ENCODE measurements at places on chromosomes 12 and 14.
A peak's percentile ranks its signal among the peaks of the same experiment; 100 is the strongest.

DNA sequence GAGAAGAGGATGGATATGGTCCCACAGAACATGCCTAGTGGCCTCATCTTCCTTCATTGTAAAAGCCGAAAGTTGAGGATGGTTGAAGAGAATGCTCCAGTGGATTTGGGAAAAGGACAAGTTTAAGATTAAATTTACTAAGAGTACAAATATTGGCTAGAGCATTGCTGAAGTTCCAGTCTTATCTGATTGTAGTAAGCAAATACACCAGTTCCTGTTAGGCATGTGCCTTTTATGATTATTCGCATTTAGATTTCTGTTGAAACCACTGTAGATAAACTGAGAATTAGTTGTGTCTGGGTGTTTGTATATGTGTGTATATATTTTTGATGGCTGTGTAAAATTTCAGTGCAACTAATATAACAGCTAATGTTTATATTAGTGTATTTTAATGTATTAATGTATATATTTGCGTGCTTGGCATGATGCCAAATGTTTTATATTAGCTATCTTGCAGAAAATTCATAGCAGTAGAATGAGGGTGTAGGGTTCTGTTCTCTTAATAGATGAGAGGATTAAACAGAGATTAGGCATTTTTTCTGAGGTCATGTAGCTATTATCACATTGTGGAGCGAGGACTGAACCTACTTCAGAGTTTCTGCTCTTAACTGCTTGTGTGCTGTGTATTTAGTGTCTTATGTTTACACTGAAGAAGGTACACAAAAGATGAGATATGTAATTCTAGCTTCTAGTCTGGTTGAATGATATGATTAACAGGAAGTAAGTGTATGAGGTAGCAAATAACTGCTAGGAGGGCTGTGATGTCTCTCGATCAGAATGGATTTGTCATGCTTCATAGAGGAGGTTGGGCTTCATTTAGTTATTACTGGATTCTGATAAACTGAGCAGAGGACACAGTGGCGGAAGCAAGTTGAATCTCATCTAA, 21.1 kb downstream of the FKBP3 start:
- DNase-seq = no peak

DNA sequence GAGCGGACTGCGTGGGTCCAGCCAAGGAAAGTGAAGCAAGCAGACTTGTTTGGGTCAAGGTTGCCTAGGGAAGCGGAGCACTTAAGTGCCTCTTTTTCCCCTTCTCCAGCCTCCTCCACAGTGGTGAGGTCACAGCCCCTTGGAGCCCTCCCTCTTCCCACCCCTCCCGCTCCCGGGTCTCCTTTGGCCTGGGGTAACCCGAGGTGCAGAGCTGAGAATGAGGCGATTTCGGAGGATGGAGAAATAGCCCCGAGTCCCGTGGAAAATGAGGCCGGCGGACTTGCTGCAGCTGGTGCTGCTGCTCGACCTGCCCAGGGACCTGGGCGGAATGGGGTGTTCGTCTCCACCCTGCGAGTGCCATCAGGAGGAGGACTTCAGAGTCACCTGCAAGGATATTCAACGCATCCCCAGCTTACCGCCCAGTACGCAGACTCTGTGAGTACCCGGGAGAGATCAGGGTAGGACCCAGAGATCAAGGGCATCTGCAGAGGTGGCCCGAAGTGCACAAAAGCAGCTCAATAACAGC, at the start of gene TSHR:
TSHR (plus strand) TSS at position 206 of the 526 bp plus-strand sequence; CDS start at position 266, 60 bp downstream.
- peak; percentile 5 for DNase-seq

- no peak for DNase-seq
Observed at GRCh38 chr12:90229407-90230170, 521.0 kb upstream of the ATP2B1 start.

DNA sequence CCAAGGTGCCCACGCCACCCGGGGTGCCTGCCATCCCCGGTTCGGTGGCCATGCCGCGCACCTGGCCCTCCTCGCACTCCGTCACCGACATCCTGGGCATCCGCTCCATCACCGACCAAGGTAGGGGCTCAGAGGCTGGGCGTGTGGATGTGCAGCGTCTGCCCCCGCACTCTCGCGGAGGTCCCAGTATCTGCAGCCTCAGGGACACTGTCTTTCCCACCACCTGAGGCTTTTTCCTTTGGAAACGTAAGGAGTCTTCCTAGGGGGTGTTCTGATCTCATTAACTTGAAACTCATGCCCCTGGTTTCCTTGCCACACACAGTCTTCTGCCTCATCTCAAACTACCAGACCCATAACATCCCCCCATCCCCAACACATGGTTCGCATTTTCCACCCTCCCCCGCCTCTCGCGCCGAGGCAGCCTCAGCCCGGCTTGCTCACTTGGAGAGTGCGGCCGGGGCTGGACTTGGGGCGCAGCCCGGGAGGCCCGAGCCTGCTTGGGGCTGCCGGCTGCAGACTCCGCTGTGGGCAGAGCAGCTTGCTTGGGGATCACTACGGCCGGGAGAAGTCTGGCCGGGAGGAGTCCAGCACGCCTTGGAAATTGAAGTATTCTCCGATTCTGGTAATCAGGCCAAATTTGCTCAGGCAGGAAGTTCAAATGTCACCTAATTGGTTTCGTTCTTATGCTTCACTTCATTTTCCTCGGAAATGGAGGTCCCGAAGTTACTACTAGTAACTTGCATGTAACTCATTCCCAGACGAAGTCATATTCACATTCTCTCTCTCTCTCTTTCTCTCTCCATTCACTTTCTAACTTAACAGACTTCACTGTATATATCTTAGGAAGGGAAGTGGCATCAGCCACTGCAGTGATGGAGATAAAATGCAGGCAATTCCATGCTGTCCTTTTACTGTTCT, 2.0 kb downstream of the PAX9 start:
- no peak for DNase-seq

- DNase-seq = no peak
Observed at GRCh38 chr12:114174326-114174725, 208.2 kb upstream of the RBM19 start.

- DNase-seq = no peak
Observed at GRCh38 chr12:27331927-27332324, 710 bp upstream of the BMAL2 start.

DNA sequence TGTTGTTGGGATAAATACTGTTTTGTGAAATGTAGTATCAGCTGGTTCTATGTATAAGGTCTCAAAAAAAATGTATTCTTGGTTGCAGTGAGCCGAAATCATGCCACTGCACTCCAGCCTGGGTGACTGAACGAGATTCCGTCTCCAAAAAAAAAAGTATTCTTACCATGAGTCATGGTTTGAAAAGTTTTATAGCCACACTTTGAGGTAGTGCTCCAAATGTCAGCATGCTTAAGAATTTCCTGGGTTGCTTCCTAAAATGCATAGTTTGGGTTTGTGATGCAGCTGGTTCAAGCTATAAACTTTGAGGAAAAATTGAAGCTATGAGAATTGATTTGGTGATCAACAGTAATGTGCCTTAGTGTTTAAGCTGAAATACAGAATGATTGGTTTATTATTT, 48.0 kb downstream of the ETNK1 start:
- DNase-seq = no peak
